ENCODE measurements at places on chromosomes 1 and 21. TPM values are rescaled to one million over a fixed set of nuclear protein-coding genes. Genes with fewer than 3 reads are reported as not detected.
A peak's percentile ranks its signal among the peaks of the same experiment; 100 is the strongest.

- H3K4me1 ChIP-seq = peaks cover 6% of the 10 kb centered on the region
- H3K4me3 ChIP-seq = no peak overlapping the region
- no peaks in the 10 kb centered on the region for H3K36me3 ChIP-seq
- DNase-seq = no peak
- no peaks in the 10 kb centered on the region for H3K27me3 ChIP-seq
- H3K27ac ChIP-seq = no peak overlapping the region
Observed at GRCh38 chr1:160370561-160371345, 3.9 kb downstream of the NHLH1 start.

GRCh38 chr1:10019561-10019960 is 13.2 kb upstream of the UBE4B start:
- H3K4me3 ChIP-seq = no peak overlapping the region
- H3K36me3 ChIP-seq = no peaks in the 10 kb centered on the region
- peaks cover 2% of the 10 kb centered on the region for H3K27me3 ChIP-seq
- no peak for DNase-seq
- H3K4me1 ChIP-seq = no peaks in the 10 kb centered on the region
- no peak overlapping the region for H3K27ac ChIP-seq

DNA sequence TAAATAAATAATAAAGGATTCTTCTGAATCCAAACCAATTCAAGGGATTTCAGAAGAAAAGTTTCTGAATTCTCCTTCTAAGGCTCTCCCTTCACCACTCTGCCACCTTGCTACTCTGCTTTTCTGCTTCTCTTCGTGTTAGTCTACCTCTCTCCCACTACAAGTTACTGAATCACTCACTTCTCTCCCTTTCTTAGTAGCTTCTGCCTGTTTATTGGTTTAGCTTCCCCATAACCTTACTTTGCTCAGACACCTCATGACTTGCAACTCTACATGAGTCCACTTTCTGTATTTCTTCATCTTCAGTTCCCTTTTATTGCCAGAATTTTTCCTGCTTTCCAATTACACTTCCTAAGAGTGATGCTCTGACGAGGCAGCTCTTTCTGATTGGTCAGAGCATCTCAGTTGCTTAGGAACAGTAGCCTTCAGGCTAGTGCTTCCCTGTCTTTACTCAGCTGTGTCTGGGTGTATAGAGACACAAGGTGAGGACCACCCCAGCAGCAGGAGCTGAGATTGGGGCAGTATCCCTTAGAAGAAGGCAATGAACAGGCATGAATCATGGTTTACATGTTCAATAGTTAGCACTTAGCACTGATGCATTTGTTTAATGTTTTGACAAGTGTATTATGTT is 144.6 kb downstream of the SLC30A10 start:
- no peak overlapping the region for H3K4me3 ChIP-seq
- H3K27ac ChIP-seq = no peak overlapping the region
- H3K27me3 ChIP-seq = peaks cover 2% of the 10 kb centered on the region
- no peaks in the 10 kb centered on the region for H3K36me3 ChIP-seq
- H3K4me1 ChIP-seq = no peaks in the 10 kb centered on the region

GRCh38 chr1:97841338-97841737 is 79.5 kb downstream of the DPYD start:
- no peak overlapping the region for H3K27ac ChIP-seq
- DNase-seq = no peak
- no peaks in the 10 kb centered on the region for H3K4me1 ChIP-seq
- H3K36me3 ChIP-seq = peaks cover 3% of the 10 kb centered on the region
- H3K4me3 ChIP-seq = no peak overlapping the region

DNA sequence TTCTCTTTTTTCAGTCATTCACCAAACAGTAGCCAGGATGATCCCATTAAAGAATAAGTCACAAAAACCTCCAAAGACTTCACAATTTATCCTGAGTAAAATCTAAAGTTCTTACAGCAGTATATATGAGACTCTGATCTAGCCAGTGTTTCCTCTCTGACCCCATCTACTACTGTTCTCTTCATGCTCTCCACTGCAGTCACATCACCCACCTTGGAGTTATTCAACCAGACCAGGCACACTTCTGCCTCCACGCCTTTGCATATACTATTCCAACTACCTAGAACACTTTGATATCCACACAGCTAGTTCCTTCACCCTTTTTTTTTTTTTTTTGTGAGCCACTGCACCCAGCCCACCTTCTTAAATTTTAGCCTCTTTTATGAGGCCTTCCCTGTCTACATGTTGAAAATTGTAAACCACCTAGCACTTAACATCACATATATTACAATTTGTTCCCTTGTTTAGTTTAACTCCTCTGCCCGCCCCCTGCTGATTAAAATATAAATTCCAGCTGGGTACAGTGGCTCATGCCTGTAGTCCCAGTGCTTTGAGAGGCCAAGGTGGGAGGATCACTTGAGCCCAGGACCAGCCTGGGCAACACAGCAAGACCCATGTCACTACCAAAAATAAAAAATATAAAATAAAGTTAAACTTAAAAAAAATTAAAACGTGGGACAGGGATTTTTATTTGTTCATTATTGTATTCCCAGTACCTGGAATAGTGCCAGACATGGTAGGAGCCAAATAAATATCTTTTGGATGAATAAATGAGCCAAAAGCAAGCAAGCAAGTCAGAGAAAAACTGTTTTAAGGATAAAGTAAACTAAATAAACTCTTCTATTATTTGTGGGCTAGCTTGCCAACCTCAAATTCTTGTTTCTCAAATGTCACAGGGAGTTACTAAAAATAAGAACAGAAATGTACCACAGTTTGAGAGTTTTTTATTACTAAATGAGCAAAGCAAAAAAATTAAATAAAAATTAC is 35.2 kb upstream of the MUTYH start:
- H3K27ac ChIP-seq = no peak overlapping the region
- no peaks in the 10 kb centered on the region for H3K36me3 ChIP-seq
- H3K4me1 ChIP-seq = no peaks in the 10 kb centered on the region
- no peaks in the 10 kb centered on the region for H3K27me3 ChIP-seq

- H3K27me3 ChIP-seq = no peaks in the 10 kb centered on the region
- no peak overlapping the region for H3K27ac ChIP-seq
- H3K36me3 ChIP-seq = no peaks in the 10 kb centered on the region
- no peak for DNase-seq
- no peaks in the 10 kb centered on the region for H3K4me1 ChIP-seq
- no peak overlapping the region for H3K4me3 ChIP-seq
Observed at GRCh38 chr1:82472489-82473131, 671.9 kb downstream of the ADGRL2 start.

DNA sequence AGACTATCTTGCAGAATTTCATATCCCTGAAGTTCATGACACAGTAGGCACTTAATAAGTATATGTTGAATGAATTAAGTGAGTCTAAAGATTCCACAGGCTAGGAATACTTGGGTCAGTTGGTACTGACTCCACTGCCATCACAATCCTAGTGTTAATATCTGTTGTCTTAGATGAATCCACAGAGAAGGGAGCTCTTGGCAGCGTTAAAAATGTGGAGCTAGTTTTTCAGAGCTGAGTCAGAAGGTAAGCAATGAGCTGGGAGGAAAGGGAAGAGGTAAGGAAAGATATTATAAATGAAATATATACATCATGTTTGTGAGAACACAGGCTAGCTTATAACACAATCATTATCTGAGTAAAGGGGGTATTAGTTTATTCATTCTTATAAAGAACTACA is 21.8 kb upstream of the GORAB start:
- H3K4me3 ChIP-seq = no peak overlapping the region
- no peak overlapping the region for H3K27ac ChIP-seq
- no peak for DNase-seq
- no peaks in the 10 kb centered on the region for H3K4me1 ChIP-seq

DNA sequence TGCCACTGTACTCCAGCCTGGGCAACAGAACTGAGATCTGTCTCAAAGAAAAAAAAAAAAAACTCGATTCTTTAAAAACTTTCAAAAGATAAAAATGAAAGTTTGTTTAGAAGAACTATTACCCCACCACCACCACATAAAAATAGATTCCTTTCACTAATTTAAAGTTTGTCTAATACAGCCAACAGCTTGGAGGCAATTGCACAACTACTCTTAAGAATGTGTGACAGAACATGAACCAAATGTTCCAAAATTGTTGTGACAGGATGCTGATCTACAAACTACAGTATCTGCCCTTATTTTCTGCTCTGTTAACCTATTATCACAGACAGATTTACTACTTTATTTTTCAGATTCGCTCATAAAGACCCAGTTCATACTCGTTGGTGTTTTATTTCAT is 5.5 kb upstream of the TGFBR3 start:
- H3K4me3 ChIP-seq = no peak overlapping the region
- no peaks in the 10 kb centered on the region for H3K36me3 ChIP-seq
- peaks cover 12% of the 10 kb centered on the region for H3K27me3 ChIP-seq
- peaks cover 27% of the 10 kb centered on the region for H3K4me1 ChIP-seq
- no peak overlapping the region for H3K27ac ChIP-seq
- no peak for DNase-seq

- H3K27me3 ChIP-seq = peaks cover 22% of the 10 kb centered on the region
- H3K36me3 ChIP-seq = no peaks in the 10 kb centered on the region
- H3K27ac ChIP-seq = no peak overlapping the region
- H3K4me1 ChIP-seq = no peaks in the 10 kb centered on the region
- H3K4me3 ChIP-seq = no peak overlapping the region
- no peak for DNase-seq
Observed at GRCh38 chr1:115323366-115324004, 14.6 kb downstream of the NGF start.

DNA sequence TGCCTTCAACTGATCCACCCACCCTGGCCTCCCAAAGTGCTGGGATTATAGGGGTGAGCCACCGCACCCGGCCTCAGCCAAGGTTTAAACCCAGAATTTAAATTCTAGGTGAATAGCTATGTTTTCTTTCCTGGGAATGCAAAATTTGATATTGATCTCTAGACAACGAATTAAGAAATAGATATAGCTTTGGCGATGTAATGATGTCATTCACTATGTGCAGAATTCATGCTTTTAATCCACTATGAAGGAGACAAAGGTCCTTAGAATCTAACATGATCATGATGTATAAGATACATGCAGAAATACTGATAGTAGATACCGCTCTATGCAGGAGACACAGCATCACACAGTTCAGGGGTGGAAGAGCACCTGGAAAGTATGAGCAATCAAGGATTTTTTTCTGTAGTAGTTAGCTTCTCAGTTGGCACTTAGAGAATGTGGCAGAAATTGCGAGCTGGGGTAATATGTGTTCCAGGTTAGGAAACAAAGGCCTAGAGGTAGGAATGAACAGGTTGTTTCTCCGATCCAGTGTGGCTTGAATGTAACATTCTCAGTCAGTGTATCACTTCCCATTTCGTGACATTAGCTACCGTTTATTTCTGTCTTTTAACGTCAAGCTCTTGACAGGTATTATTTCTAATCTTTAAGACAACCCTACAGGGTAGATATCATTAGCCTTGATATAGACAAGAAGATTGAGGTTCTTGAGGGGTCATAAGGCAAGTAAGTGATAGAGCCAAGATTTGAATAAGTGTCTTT is 3.0 kb upstream of the CEP350 start:
- H3K36me3 ChIP-seq = no peaks in the 10 kb centered on the region
- no peak for DNase-seq
- peaks cover 31% of the 10 kb centered on the region for H3K4me1 ChIP-seq

DNA sequence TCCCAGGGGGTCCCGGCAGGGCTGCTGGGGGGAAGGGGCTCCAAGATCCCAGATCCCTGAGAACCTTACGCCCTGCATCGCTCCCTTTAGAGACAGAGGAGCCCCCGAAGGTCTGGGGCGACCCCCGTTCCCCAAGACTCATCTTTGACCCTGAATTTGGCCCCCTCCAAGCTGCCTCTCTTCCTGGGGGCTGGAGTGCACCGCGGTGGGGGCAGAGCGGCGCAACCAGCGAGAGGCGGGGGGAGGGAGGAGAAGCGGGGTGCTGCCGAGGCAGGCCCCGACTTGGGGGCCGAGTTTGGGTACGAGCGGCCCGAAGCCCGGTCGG is 5.4 kb upstream of the PLEKHG5 start:
- H3K27ac ChIP-seq = no peak overlapping the region
- DNase-seq = no peak
- peaks cover 8% of the 10 kb centered on the region for H3K4me1 ChIP-seq
- peaks cover 9% of the 10 kb centered on the region for H3K27me3 ChIP-seq
- H3K36me3 ChIP-seq = no peaks in the 10 kb centered on the region

GRCh38 chr1:204145033-204145504 is 6.8 kb downstream of the ETNK2 start:
- no peaks in the 10 kb centered on the region for H3K27me3 ChIP-seq
- H3K4me1 ChIP-seq = no peaks in the 10 kb centered on the region
- DNase-seq = no peak
- no peaks in the 10 kb centered on the region for H3K36me3 ChIP-seq

- H3K27me3 ChIP-seq = no peaks in the 10 kb centered on the region
- H3K36me3 ChIP-seq = peaks cover 7% of the 10 kb centered on the region
- H3K27ac ChIP-seq = no peak overlapping the region
- DNase-seq = no peak
Observed at GRCh38 chr21:32516756-32517649, 68.3 kb downstream of the TCP10L start.

DNA sequence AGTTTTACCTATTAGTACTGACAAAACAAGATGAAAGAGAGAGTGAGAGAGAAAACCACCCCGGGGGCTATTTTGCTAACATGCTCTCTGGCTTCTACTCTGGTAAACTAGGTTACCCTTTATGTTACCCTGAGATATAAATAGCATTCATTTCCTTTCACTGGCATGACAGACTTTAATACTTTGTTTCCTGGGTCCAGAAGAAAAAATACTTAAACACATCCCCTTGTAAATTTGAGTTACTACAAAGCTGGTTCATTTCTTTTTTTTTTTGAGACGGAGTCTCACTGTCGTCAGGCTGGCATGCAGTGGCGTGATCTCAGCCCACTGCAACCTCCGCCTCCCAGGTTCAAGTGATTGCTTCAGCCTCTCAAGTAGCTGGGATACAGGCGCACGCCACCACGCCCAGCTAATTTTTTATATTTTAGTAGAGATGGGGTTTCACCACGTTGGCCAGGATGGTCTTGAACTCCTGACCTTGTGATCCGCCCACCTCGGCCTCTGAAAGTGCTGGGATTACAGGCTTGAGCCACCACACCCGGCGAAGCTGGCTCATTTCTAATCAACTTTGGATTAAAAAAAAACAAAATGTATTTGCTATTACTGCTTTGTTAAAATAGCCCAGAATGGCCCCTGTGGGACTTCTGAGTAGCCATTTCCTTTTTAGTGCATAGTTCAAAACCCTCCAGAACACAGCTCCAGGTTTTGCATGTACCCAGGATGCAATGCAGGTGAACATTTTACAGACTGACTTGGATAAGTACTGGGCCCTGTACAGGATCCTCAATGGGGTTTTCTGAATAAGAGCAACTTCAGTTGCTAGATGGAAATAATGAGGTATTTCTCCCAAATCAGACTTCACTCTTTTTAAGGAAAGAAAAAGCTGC is 20.6 kb downstream of the INPP5B start:
- peak overlapping the region; percentile 23 for H3K27ac ChIP-seq
- peaks cover 10% of the 10 kb centered on the region for H3K36me3 ChIP-seq

The CCDC27 gene
- total RNA-seq = not detected

The FLG gene
- not detected for total RNA-seq

The HIVEP3 gene
- 29.4 TPM for total RNA-seq

The ERMAP gene
- total RNA-seq = 6.4 TPM

The RAB7B gene
- total RNA-seq = not detected
